Activated CD4-positive, CD25-positive, alpha-beta regulatory T cell treated with anti-CD3 and anti-CD28 coated beads, Interleukin-2, amount 50 U/mL, for 72 hours (primary cell): ENCODE measurements at places on chromosomes 4 and X.

- DNase-seq = no peak
Measured at GRCh38 chr4:74364652-74365491, at the start of gene EREG. EREG (plus strand) TSS chr4:74365145; CDS start chr4:74365309, 164 bp downstream.

DNA sequence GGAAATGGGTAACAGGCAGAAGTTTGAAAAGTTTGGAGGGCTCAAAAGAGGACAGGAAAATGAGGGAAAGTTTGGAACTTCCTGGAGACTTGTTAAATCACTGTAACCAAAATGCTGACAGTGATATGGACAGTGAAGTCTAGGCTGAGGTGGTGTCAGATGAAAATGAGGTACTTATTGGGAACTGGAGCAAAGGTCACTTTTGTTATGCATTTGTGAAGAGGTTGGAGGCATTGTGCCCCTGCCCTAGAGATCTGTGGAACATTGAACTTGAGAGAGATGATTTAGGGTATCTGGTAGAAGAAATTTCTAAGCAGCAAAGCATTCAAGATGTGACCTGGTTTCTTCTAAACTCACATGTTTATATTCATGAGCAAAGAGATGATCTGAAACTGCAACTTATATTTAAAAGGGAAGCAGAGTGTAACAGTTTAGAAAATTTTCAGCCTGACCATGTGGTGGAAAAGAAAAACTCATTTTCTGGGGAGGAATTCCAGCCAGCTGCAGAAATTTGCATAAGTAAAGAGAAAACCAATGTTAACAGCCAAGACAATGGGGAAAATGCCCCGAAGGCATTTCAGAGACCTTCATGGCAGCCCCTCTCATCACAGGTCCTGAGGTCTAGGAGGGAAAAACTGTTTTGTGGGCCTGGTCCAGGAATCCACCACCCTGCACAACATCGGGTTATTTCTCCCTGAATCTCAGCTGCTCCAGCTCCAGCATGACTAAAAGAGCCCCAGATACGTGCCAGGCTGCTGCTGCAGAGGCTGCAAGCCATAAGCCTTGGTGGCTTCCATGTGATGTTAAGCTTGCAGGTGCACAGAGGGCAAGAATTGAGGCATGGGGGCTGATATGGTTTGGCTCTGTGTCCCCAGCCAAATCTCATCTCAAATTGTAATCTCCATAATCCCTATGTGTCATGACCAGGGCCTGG is 632.5 kb upstream of the GNPDA2 start:
- DNase-seq = no peak

DNA sequence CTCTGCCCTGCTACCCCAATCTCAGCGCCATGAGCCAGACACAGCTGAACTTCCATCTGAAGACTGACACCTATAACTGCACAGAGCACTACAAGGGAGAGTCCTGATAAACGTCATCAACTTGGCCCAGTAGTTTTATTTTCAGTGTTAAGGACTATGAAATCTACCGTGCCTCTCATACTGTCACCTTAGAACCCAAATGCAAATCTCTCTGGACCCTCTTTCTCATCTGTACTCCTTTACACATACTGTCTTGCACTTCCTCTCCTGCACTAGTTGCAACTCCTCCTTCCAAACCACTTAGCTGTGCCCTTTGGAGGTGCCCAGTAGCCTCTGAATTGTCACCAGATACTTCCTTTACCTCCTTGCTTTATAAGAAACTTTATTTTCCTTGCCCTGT is 420.2 kb upstream of the CNKSR2 start:
- no peak for DNase-seq

DNA sequence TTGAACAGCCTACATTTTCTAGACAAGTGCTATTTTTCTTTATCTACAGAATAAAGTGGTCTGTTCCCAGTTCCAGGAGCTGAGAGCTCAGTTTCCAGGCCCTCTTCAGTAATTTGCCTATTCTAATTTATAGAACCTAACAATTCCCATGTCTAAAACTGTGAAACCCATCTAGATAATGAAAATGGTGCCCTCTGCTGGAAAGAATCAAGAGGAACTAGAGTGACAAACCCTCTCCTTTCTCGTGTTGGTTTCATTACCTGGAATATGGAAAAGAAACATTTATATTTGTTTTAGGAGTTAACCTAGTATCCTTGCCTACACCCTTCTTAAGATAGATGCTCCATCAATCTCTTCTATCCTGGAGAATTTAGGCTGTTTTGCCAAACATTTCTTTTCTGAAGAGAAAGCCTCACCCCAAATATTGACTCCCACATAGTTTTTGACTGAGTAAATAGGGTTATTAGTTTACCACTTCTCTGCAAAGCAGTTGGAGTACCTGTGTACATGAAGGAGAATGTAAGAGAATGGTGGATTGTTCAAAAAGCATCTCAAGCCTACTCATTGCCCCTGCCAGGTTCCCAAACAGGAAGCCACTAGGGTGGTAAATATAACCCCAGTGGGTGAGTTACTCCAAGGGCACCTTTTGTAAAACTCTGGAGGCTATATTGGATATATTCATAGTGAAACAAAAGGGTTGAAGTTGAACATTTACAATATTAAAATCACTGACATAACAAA is 121.6 kb downstream of the RASL11B start:
- DNase-seq = no peak

DNA sequence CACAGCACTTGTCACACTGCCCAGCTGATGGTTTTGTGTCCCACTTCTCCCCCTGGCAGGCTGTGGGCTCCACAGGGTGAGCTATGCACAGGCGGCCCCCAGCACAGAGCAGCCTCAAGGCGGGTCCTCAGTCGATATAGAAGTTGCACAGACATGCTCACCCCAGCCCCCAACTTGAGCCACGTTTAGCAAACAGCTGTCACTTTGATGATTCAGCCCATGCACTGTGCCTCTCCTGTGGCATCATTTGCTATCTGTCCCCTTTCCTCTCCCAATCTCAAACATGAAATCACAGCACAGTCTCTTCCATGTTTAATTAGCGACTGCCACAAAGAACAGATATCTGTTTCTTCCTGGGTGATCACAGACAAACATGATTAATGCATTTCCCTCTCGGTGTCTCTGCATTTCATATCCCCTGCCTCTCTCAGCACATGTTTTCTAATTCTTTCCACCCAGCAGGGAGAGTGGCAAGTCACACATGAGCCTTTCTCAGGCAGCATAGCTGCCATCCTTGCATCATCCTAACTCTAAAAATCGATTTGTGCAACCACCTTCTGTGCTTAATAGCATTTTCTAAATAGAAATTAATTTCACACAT is 204.9 kb downstream of the EVC2 start:
- no peak for DNase-seq

DNA sequence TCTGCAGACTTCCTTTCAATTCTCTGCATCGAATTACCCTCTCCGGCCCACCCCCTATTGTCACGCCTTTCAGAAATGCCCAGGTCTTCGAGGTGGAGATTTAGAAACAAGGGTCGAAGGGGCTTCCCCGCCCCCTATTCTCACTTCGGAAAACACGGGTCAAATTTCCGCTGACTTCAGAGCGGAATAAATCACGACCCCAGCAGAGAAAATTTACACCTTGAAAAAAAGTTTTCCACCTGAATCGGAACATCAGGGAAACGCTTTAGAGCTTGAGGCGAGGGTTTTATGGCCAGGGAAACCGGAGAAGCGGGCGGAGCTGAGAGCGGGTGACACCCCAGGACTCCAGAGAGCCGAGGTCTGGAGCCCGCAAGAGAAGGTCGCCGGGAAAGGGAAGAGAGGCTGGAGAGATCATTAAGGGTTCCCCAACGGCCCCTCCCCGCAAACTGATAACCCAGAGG is 1.6 kb downstream of the SHISA3 start:
- no peak for DNase-seq

DNA sequence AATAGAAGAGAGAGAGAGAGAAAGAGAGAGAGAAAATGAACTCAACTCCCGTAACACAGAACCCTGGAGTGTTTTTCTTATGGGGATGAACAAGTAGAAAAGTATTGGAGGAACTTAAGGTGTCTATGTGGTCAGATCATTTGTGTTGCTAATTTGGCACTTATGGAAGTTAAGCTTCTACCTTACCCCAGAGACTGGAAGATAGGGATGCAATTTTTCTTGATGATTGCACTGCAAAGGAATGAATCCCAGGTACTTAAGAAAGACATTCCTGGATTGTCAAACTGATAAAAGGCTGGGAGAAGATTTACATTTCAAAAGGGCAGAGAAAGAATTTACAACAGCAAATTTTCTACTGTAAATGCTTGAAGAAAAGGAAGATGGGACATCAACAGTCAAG is 57.2 kb downstream of the MAP9 start:
- no peak for DNase-seq

- no peak for DNase-seq
Measured at GRCh38 chrX:139828033-139828432, 104.8 kb downstream of the ATP11C start.

- no peak for DNase-seq
Measured at GRCh38 chr4:139489638-139490037, 35.7 kb downstream of the RAB33B start.

- DNase-seq = peak; percentile 73
Measured at GRCh38 chrX:151082077-151082948, 94.1 kb upstream of the GPR50 start.

- no peak for DNase-seq
Measured at GRCh38 chrX:148365233-148365632, 135.2 kb upstream of the AFF2 start.

DNA sequence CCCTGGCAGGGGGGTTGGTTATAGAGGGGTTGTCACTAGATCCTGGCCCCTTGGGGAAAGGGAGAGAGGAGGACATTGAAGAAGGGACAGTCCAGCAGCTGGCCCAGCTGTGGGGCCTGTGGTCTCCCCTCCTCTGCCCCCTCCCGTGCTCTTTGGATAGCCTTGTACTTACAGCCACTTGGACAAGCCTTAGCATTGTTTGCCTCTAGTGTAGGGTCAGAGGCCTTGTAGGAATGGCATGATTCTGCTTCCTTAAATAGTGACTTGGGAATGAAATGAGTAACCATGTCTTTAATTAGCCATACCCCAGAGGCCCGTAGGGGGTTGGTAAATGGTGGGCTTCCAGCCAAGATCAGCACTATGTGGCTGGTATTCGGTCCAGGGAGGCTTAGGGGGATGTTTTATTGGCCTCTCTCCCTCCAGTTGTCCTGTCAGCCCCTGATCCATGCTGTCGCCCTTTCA is 230.6 kb downstream of the PTTG2 start:
- no peak for DNase-seq

DNA sequence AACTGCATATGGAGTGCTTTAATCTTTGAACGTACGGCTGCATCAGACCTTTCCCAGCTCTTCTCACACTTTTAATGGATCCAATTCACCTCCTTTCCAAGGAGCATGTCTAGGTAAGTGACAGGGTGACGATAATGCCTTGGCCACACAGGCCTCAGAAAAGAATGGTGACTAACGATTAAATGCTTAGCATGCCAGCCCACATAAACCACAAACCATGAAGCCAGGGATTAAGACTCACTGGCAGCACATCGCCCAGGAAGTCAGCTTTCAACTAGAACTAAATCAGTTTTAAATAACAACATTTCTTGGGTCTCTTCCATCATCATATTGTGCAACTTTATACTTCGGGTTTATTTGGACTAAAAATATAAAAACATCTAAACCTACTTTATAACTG is 28.7 kb downstream of the INPP4B start:
- no peak for DNase-seq

- DNase-seq = no peak
Measured at GRCh38 chr4:109359040-109359646, 56.7 kb upstream of the COL25A1 start.

- DNase-seq = no peak
Measured at GRCh38 chrX:115023139-115023538, 5.7 kb upstream of the IL13RA2 start.

- no peak for DNase-seq
Measured at GRCh38 chr4:88109123-88109881, 49.1 kb downstream of the ABCG2 start.

- no peak for DNase-seq
Measured at GRCh38 chr4:38113132-38113531, 152.9 kb downstream of the PTTG2 start.

- no peak for DNase-seq
Measured at GRCh38 chrX:30304866-30305265, 4.3 kb downstream of the NR0B1 start.

DNA sequence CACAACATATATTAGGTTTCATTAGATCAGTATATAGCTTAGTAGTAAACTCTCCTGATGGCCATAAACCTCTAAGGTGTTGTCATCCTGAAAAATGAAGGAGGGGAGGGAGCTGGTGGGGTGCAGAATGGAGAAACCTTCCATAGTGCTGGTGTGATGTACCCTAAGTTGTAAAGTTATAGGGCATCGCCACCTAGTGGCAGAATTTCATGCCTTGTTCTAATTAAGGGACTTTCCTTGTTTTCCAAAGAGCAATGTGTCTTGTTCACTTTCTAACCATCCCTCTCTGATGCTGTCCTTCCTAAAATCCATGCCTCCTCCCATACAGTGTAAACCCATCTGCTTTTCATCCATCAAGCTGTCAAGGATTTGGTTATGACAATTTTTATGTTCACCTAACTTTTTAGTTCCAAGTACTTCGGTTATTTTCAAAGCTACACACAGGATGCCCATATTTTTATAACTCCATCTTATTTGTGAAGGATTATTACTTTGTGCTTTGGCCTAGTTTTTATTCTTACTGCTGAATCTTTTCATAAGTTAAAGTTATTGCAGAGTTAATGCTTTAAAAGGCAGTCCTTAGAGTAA is 4.5 kb downstream of the NBDY start:
- DNase-seq = peak; percentile 56

DNA sequence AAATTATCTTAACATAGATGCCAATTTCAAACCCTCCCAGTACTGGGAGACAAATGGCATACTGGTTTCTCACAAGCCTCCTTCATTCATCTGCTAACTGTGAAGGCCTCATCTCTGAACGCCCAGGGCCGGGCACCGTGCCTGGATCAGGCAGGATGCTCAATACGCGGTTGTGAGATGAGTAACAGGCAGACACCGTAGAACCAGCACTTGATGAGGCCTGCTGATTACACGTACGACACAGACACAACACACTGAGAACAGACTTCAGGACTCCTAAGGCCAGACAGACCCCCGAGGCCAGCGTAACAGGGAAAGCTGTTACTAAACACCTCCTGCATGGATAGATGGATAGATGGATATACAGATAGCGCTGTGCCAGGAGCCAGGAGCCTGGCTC is 154.6 kb downstream of the AFAP1 start:
- DNase-seq = no peak
